HepG2 (cell line): ENCODE measurements at places on chromosomes 11 and 22. TPM values are rescaled to one million over a fixed set of nuclear protein-coding genes. Genes with fewer than 3 reads are reported as not detected.

DNA sequence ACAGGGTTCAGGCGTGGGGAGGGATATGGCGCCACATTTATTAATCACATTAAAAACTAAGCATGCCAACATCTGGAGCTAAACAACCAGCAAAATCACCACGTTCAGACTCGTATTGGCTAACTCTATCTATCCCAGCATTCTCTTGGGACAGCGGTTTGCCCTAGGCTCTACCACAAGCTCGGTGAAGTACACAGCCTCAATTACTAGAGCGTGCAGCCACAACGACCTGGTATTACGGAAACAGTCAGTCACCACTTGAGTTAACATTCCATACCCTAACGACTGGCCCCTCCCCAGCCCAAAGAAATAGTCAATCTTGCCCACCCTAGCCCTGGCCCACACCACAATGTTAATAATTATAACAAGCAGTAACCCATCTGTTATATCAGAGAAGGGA lies 32.1 kb downstream of the APOL5 start:
- DNase-seq = no peak

GRCh38 chr22:19639610-19640135 lies 74.6 kb upstream of the SEPTIN5 start:
- DNase-seq = no peak

The ABTB2 gene
- 5.1 TPM in 2 replicates for total RNA-seq

The RGL4 gene
- not detected in 2 replicates for total RNA-seq

The MUC6 gene
- not detected in 2 replicates for total RNA-seq
